ENCODE measurements at places on chromosomes 6 and 20. TPM values are rescaled to one million over a fixed set of nuclear protein-coding genes. Genes with fewer than 3 reads are reported as not detected.

RIMS1 gene
- 242 TPM for total RNA-seq

TMC2 gene
- total RNA-seq: 7.5 TPM

MEI4 gene
- 0.31 TPM for total RNA-seq

ESR1 gene
- under 0.01 TPM for total RNA-seq

ERGIC3 gene
- total RNA-seq: 186 TPM

PHIP gene
- 102 TPM for total RNA-seq

TSHZ2 gene
- total RNA-seq: 1.9 TPM

Measured in parietal lobe (tissue), 2 donors.